Hematopoietic multipotent progenitor cell (in vitro differentiated cells): ENCODE measurements at places on chromosomes 7 and 10.

DNA sequence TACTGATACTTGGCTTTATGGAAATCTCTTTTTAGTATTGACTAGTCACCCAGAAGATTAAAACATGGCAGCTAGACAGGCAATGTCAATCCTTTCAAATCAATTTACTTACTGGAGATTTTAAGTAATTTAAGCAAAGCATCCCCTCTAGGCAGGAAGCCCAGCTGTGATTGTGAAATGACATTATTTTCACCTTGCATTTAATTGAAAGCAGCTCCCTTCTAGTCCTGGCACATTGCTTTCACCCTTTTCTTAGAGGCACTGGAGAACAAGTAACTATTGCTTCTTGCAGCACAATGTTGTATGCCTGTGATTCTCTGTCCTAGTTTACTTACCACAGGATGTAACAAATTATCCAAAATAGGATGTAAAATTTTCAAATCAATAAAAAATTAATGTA, 13.3 kb downstream of the ST7 start:
- no peak for DNase-seq

- no peak for DNase-seq
These were observed 255.0 kb upstream of the SEMA3C start for GRCh38 chr7:81173766-81174281.

DNA sequence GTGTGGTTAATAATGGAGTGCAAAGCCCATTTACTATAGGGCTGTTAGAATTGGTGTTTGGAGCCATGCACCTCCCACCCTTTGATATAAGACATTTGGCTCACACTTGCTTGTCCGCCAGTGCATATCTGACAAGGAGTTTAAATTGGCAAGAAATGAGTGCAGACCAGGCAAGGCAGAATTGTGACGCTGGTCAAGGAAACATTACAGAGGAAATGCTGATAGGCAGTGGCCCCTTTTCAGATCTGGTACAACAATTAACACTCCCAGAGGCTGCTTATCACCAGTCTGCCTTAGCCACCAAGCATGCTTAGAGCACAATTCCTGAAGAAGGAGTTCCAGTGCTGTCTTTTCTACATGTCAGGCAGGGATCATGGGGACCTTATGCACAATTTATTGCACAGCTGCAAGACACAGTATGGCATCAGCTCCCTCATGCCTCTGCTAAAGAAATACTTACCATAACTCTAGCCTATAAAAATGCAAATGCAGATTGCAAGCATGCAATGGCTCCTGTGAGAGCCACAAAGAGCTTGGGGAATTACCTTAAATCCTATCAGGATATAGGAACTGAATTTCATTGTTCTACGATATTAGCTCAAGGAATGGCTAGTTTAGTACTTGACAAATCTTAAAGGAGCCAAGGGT, 35.2 kb downstream of the OR13A1 start:
- no peak for DNase-seq

GRCh38 chr7:26657206-26657641, 207.2 kb downstream of the SKAP2 start:
- DNase-seq = no peak

GRCh38 chr10:103840740-103841070, 14.7 kb downstream of the SH3PXD2A start:
- DNase-seq = no peak

- DNase-seq = peak; percentile 71
These were observed 92.9 kb downstream of the SVOPL start for GRCh38 chr7:138608275-138608674.

DNA sequence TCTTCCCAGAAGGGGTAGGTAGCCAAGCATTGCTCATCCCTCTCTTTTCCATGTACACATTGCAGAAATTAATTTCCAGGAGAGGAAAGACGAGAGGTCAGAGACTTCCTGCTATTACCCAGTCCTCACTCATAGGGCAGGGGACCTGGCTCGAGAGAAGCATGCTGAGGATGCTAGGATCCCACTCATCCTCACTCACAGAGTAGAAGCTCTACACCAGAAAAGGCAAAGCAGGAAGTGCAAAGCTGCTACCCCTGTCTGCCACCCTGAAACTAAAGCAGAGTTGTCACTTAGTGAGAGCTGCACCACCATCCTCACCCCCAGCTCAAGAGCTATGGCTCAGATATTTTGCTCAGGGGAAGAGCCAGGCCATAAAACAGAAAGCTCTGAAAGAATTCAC, 9.9 kb downstream of the OR9A2 start:
- DNase-seq = no peak

GRCh38 chr10:102102421-102102820, 17.7 kb downstream of the LDB1 start:
- no peak for DNase-seq

- no peak for DNase-seq
These were observed 115.0 kb downstream of the CHCHD3 start for GRCh38 chr7:132966754-132967469.
